ENCODE measurements at places on chromosomes 5 and 9. TPM values are rescaled to one million over a fixed set of nuclear protein-coding genes. Genes with fewer than 3 reads are reported as not detected.

LRRC14B gene
- not detected for total RNA-seq

SLC6A3 gene
- total RNA-seq, result 0.16 TPM

DNA sequence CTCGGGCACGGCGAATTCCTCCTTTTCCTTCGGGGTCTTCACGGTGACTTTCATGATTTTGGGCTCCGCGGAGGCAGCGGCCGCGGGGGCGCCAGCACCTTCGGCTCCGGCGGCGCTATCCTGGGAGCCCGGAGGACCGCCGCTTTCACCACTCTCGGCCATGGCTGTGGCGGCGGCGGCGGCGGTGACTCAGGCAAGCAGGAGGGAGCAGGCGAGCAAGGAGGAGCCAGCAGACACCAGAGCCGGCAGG lies 315 bp downstream of the UBQLN1 start:
- ATAC-seq, result peak; percentile 90

DNA sequence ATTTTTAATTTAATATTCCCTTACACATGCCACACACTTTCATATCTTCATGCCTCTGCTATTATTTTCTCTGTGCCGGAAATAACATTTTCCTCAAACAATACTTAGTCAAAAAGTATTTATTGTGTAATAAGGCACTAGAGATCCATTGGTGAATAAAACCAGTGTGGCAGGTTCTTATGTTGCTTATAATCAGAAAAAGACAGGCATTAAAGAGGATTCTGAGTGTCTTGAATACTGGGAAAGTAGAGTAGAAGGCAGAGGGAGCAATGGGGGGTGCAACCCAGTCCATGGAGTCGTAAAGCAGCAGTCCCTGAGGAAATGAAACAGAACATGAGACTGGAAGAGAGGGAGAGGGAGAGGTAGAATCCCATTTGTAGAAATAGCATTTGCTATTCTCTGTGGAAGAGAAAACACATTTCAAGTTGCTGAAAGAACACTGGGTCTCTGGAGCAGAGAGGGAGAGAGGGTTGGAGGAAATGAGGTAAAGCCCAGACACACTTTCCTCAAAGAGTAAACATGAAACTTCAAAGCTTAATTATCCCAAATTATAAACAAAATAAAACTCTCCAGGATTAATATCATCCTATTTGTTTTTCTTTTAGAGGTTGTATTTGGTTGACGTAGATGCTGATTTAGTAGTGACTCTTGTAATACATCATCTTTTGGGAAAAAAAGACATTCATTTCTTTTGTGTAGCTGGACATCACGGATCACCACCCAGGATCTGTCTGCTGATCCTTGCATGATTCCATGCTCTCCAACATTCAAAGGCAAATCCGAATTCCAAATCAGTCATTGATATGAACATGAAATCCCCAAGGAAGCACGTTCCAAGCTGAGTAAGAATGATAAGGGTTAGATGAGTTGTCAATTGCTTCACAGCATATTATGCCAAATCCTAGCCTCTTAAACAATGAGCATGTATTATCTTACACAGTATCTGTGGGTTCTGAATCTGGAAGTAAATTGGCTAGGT lies 37.4 kb upstream of the GRAMD2B start:
- peak; percentile 71 for ATAC-seq

CHMP5 gene
- total RNA-seq, result 46.6 TPM

GRCh38 chr5:154140381-154140780 lies 50.2 kb upstream of the GALNT10 start:
- ATAC-seq, result no peak

GLE1 gene
- 22.5 TPM for total RNA-seq

DNA sequence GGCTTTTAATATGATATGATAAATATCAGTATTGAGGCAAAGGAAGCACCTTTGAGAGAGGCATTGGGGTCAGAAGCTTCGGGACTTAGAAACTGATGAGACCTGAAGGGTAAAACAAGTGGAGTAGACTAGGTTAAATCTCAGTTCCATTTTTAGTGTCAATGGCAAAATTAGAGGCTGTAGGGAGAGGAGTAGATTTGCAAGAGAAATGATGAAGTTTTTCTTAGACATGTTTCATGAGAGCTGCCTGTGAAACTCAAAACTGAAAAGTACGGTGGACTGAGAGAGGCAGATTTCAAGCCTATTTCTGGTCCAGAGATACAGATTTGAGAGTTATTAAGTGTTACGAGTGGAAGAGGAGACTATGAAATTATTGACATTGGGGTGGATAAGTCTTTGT lies 278.5 kb downstream of the TAF11L14 start:
- ATAC-seq, result no peak

GRCh38 chr9:69905286-69905685 lies 84.7 kb downstream of the CFAP95 start:
- no peak for ATAC-seq

GABRB2 gene
- total RNA-seq, result not detected

GRCh38 chr9:2826291-2826690 lies 17.6 kb downstream of the PUM3 start:
- ATAC-seq, result no peak

DNA sequence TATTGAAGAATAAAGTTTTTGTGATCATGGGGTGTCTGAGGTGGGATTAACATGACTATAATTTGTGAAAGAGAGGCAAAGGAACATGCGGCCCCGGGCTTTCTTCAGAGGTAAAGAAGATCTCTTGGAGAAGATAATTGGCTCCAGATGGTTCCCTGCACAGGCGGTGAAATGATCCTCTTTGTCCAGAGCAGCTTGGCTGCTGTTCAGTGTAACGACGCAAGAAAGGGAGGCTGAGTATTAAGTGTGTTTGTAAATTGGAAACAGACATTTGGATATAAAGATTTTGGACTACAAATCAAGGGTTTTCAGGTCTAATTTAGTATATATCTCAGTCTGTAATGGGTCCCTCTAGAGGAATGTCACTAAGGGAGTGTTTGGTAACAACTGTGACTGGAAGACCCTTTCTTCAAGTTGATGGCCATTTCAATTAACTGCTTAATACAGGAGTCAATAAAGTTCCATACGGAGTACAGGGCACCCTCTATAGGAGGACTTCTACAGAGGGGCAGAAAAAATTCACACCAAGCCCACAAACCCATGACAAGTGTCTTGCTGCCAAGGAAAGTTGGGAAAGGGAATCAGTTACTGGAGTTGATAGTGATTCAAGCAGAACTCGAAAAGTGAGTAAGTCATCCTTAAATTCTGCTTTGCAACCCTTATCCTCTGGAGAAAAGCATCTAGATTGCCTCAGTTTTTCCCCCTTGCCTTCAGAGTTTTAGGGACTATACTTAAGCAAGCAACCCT lies 4.1 kb downstream of the EQTN start:
- no peak for ATAC-seq

SEMA6A gene
- total RNA-seq, result 6.1 TPM

FLT4 gene
- total RNA-seq, result 1.9 TPM

STING1 gene
- 45.5 TPM for total RNA-seq

DRD1 gene
- total RNA-seq, result not detected

PHAX gene
- 19.8 TPM for total RNA-seq

GRCh38 chr5:6197427-6197826 lies 180.9 kb downstream of the MED10 start:
- ATAC-seq, result no peak

DNA sequence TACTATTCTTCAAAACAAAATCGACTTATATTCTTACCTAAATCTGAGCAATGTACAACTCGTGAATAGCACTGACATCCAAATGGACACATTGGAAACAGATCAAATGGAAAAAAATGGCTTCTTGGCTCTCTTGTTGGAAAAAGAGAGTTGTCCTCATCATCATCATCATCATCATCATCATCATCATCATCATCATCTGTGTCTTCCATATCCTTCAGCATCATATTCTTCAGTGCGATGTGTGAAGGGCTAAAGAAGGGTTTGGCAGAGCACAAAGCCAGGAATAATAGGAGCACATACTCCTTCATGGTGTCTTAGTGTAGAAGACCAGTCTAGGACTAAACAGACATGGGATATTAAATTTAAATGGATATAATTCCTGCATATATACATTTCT lies 7.7 kb downstream of the ASPN start:
- no peak for ATAC-seq

DNA sequence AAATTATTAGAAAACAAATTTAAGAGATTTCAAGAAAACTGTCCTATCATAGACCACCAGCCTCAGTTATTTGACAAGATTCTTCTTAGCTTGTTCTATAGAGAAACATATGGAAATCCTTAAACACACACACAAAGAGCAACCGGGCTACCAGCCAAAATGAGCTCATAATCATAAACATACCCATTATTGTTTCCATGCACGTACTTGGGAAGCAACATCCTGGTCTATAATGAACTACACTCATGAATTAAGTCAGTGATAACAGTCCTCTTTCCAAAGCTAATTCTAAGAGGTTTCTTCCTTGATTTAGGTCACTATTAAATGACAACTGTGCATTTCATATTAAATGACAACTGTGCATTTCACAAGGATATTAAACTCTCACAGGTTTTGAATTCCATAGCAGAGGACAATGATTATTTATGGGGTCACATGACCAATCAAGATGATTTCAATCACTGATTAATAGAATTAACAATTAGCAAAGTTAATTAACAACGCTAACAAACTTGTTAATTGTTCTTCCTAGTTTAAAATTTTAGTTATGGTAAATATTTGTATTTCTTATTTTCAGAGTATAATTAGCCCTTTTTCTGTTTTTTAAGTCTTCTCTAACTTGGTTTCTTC lies 77.0 kb downstream of the OXCT1 start:
- no peak for ATAC-seq

CLIC3 gene
- 154 TPM for total RNA-seq

PDLIM4 gene
- total RNA-seq, result 26.9 TPM

Data from esophagus mucosa (tissue), 1 donor.